ENCODE measurements at places on chromosomes 2 and 18.

DNA sequence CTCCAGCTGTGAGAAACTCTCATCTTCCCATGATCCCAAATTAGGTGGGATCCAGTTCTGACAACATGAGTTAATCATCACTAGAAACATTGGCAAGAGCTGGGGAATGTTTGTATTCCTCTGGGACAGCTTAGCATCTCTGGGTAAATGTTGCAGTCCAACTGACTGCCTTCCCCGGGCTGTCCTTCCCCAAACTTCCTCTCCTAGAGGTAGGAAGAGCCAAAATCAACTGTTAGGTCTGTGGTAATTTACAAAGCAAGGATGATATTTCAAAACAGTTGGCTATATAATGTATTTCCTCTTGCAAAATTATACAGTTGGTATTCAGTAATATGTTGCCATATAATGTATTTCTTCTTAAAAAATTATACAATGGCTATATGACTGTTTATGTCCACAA is 148.5 kb downstream of the MGAT5 start:
- DNase-seq: no peak

DNA sequence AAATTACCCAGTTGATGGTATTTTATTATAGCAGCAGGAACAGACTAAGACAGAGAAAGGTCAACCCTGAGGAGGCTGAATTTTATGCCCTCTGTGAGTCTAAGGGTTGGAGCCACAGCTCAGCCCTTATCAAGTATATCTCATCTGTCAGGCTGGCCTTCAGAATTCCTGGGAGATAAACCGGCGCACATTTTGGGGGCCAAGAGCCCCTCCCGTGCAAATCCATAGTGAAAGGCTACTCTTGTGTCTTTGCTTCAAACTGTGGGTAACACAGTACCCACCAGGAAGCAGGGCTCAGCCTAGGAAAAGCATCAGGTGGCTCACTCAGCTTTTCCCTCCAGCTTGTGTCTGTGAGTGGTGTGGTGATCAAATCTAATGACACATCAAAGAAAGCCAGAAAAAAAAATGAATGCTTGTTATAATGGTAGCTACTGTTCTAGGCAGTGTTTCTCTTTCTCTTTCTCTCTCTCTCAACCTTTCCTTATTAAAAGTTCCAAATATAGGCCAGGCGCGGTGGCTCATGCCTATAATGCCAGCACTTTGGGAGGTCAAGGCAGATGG is 25.0 kb upstream of the ASXL2 start:
- DNase-seq: no peak

DNA sequence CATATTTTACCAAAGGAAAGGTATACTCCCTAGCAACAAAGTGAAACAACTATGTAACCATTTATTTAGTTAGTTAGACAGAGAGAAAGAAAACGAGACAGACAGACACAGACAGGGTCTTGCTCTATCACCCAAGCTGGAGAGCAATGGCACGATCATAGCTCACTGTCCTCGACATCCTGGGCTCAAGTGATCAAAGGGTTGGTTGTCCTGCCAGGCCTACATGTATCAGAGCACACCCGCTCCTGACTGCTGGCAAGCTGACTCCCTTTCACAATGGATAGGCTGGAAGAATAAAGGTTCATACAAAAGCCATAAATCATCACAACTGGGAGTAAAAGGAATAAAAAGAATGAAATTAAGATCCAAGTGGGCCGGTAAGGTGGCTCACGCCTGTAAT is 53.5 kb downstream of the ATL2 start:
- DNase-seq: no peak

DNA sequence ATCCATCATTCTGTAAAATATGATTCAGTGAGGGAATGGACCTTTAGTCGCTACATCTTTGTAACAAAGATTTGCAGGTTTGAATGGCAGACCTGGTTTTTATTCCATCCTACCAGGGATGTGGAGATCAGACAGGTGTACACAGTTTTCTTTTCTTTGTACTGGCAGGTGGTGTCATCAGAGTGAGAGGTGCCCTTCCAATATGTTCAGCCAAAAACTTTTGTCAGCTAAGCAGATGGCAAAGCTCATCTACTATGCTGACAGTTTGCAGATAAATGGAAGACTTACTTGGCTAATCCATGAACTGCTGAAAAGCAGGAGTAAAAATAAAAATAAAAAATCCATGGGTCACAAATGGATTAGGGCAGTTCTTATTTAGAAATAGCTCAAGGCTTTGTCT is 185.5 kb upstream of the DOK6 start:
- DNase-seq: no peak

DNA sequence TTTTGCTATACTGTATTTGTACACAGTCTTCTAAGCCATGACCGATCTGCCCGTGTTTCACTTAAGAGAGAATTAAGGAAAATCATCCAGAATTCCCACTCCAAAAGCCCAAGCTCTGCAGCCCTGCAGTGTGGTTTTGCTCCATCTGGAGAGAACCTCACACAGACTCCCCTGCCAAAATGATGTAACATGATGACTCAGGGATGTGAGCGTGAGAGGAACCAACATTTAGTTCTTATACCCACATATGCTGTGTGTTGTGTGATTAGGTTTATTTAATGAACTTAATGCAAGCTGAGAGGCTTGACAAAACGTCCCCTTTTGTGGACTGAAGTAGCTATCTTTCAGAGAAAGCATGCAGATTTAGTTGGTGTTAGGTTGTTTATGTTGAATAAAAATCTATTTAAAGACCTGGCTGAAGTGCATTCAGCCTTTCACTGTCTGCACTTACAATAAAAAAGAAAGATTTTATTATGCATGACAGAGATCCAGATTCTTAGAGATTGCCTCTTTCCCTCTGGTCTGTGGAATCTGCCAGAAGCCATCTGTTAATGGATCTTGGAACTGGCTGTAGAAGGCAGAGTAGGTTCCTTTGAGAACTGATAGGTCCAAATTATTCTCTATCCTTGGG is 6.3 kb downstream of the RAB12 start:
- no peak for DNase-seq

- DNase-seq: no peak
Measured at GRCh38 chr2:1816414-1816911, 72.1 kb upstream of the PXDN start.

DNA sequence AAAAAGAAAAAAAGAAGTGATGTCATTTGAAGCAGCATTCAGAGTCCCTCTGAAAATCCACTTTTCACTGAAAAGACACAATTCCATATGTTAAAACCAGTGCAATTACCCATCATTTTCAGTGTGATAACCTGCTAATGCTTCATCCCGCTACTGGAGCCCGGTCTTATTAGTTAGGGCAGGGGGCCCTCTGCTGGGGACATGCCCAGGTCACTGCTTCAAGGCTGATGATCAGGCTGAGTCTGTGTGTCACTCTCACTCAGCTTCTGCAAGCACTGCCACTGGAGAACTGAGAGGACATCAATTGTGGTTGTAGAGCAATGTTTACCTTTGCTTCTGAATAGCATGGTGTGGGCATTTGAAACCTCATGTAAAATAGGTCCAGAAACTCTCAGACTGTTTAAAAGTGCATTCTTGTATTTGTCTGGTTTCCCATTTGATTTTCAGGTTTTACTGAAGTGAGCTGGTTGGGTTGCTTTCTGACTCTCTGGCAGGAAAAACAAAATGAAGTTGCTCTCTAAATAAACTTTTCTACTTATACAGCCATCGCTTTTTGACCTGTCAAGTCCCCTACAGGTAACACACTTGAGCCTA is 49.2 kb upstream of the NXPH2 start:
- no peak for DNase-seq

- no peak for DNase-seq
Measured at GRCh38 chr2:131493199-131493968, 1.2 kb upstream of the MZT2A start.

DNA sequence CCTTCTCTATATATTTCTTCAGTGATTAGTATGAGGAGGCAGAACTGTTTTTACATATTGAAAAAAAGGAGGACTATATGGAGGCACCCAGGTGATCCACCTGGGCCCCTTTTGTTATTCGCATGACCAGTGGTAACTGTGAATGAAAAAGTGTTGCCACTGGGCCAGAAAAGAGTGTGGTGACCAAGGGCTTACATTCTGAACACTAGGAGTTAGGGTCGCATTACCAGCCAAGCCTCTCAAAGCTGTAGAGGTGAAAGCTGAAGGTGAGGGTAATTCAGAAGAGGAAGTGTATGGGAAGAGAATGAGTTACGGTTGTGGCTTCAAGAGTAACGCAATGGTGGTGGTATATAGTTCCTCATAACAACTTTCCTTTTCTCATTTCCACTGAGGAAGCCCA is 487.6 kb downstream of the TMEM182 start:
- no peak for DNase-seq

GRCh38 chr2:132703396-132703795 is 33.4 kb upstream of the LYPD1 start:
- no peak for DNase-seq

- DNase-seq: no peak
Measured at GRCh38 chr2:107263628-107264027, 377.7 kb upstream of the ST6GAL2 start.

DNA sequence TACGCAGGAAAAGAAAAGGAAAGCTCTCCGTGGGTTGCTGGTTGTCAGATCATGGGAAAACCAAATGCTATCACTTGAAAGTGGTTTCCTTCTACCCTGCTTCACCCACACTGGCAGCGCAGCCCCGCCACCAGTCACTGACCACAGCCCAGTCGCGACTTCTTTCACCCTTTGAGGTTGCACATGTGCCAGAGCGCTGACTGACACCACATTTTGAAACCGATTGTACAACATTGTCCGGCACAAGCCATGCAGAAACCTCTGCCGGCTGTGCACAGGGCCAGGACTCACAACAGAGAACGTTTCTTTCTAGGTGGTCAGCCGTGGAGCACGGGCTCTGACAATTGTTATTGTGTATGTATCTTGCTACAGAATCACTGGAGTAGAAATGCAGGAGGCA is 827.2 kb upstream of the POU3F3 start:
- DNase-seq: no peak

DNA sequence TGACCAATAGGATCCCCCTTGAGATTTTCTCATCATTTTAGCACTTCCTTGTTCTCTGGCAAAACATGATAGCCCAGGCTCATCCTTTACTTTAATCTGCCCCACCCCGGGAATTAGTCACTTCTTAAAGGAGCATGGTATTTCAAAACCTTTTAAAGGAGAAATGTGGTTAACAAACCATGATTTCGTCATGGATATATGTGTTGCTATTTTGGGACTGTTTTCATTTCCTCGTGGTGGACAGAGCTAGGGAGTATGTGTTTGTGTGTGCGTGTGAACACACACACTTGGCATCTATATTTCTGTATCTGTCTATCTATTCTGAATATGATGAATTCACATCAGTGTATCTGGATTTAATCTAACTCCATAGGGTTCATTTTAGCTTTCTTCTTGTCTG is 128.1 kb downstream of the BIRC6 start:
- DNase-seq: no peak

GRCh38 chr2:14988600-14988999 is 356.1 kb downstream of the LRATD1 start:
- no peak for DNase-seq

GRCh38 chr2:23413641-23414040 is 28.7 kb downstream of the KLHL29 start:
- DNase-seq: no peak

DNA sequence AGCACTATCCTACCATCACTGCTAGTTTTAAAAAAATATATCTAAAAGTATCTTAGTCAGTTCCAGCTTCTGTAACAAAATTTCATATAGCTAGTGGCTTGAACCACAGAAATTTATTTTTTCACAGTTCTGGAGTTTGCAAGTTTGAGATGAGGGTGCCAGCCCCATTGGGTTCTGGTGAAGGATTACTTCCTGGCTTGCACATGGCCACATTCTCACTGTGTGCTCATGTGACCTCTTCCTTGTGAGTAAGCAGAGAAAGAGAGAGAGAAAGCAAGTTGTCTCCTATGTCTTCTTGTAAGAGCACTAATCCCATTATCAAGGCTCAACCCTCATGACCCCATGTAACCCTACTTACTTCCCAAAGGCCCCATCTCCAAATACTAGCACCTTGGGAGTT is 158.9 kb downstream of the DOK6 start:
- no peak for DNase-seq

GRCh38 chr18:76618721-76619120 is 123.7 kb upstream of the ZNF516 start:
- DNase-seq: no peak

DNA sequence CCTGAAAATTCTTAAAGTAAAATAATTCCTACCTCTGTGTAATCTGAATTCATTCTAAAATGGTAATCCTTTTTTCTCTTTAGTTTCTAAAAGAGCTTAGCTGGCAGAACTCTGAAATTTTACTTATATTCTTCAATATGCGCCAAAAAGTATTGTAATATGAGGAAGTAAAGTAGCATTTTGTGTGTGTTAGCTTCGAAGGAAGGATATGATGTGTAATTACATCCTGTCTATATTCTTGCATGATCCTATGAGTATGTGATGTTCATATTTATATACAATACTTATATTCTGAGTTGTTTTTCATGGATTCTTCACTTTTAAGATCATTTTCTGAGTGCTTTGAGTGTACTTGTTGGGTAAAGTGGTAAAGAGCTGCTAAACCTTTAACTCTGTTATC is 402.9 kb upstream of the PKDCC start:
- no peak for DNase-seq

DNA sequence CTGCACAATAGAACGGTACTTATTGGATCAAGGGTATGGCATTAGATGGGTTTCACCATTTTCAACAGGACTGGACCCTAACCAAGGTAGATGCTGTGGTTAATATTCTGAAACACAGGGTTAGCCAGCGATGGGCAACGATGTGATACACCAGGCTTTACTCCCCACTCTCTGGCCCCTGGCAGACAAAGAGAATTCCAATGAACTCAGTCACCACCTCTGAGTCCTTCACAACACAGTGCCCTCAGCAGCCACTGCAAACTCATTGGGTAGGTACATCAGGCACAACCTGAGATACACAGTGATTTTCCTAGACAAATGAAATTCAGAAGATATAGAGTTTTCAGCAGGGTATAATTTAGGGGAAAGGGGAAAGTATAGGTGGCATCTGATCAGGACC is 634.5 kb downstream of the ZEB2 start:
- DNase-seq: no peak

GRCh38 chr2:86352137-86352726 is 14.8 kb upstream of the REEP1 start:
- no peak for DNase-seq

DNA sequence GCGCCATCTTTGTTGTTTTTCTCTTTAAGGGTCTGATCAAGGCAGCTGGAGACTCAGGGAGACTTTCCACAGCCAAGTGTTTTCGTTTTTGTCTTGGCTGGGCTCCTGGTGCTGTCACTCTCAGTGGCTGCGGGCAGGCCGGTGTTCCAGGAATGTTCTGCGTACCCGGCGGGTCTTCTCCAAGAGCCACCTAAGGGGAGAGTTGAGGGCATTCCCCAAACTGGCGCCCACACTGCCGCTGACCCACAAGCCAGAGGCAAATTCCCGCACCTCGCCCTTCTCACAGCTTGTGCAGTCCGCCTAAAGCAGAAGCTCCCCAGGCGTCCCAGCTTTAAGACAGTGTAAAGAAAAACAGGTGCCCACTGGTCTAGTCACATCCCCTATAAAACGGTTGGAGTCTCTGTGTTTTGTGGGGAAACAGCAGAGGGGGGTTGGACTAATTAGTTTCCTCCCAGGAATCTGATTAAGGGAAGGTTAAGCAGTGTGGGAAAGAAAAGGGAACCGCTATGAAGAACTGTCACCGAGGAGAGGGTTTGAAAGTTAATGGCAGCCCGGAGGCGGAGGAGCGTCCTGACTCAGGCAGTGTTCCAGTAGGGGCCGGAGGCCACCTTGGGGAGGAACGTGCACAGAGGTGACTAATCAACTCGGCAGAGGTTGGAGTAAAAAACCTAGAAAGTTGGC is 224.5 kb downstream of the SLC4A3 start:
- no peak for DNase-seq
